ENCODE measurements at places on chromosomes 11 and 22.

GRCh38 chr11:104064034-104064630 lies 27.7 kb downstream of the DDI1 start:
- DNase-seq = no peak

DNA sequence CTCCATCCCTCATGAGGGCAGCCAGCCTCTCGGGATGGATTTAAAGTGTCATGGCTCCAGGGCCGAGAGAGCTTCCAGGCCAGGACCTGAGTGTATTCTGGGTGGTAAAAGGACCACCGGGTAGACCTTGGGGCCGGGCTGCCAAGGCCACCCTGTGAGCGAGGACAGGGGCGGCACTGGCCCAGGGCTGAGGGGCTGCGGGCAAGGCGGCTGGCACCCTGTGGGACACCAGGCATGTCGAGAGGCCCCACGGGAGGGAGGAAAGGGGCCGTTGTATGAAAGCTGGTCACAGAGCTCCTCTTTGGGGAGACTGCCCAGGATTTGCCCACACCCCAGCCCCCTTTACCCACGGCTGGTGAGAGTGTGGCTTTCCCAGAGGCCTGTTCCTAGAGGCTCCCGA lies 92.3 kb upstream of the RTL6 start:
- DNase-seq = no peak

- DNase-seq = no peak
These were observed 806 bp downstream of the ARAP1 start for GRCh38 chr11:72751116-72752087.

DNA sequence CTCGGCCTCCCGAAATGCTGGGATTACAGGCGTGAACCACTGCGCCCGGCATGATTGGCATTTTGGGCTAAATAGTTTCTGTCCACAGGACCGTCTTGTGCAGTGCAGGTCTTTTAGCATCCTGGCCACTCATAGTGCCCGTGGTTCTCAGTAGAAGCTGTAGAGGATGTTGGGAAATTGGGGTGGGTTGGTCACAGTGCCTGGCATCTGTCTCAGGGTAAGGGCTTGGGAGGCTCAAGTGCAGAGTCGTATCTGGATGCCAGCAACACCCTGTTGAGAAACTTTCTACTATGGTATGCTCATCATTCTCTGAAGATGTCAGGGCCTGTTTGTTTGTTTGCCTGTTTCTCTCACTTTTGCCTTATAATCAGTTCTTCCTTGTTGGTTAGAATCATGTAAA lies 21.9 kb downstream of the UBE2L3 start:
- no peak for DNase-seq

DNA sequence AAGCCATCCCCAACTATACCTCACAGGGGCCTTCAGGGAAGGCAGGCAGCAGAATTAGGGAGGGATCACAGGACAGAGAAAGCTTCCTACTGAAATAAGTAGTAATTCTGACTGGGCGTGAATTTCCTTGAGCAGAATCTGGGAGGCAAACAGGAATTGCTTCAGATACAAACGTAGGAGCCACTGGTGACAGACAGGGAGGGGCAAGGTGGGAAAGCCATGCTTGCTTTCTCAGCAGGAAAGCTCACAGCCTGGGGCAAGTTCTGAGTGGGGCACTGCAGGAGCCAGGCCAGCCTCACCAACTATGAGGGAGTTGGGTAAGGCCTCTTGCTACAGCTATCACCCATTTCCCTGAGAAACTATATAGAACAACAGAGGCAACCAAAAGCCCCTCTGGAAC lies 43.6 kb downstream of the ARHGAP32 start:
- DNase-seq = no peak

- no peak for DNase-seq
These were observed 17.7 kb downstream of the OR8D1 start for GRCh38 chr11:124296016-124296415.

DNA sequence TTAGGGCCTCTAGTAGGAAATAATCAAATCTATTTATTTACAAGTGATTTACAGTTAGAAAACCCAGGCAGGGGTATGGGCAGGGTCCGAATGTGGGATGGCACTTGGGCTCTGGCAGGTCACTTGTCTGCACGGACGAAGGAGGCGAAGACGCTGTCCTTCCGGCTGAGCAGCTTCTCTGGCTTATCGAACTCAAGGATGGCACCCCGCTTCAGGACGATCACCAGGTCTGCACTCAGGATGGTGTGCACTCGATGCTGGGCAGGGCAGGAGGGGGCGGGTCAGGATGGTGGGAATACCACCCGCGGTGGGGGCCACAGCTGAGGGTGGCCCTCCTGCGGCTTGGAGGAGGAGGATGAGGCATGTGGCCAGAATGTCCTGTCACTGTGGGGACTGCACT lies 4.4 kb upstream of the KCNJ11 start:
- DNase-seq = no peak

DNA sequence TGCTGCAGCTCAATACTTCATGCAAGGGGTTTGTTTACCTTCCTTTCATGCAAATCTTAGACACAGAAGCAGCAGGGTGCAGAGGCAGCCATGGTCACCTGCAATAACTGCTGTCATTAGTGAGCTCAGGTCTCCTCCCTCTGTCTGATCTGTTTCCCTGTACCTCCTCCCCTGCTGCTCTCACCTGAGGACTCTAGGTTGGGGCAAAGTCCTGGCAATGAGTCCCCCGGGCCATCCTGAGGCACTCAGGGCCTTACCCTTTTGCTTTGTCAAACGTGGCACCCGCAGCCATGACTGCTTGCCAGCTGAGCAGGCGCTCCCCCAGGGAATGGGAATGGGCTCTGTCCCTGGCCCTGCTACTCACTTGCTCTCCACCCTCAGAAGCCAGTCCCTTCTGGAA lies 3.9 kb downstream of the LRRC10B start:
- DNase-seq = no peak

DNA sequence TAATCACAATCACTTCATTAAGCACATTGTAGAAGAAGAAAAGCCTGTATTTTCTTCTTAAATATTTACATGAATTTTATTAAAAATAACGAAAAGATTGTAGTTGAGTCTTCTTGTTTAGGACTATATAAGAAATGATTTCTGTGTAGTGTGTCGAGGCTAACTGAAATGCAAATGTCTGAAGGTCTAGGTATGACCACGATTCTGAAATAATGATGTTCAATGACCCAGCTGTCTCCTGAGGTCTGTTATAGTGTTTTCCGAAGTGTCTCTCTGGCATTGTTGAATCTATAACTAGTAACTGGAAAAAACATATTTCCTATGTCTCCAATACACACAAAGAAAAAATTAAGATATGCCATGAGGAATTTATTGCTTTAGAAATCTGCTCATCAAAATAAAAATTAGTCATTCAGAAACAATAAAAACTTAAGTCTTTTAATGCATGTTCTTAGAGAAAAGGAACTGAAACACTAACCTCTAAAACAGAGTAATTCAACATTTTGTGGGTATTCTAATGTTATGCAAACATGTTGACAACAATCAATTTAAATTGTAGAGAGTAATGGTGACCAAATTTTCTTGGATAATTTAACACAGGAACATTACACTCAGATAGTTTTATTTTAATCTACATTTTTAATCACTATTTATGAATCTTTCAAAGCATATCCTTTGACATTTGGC lies 55.0 kb downstream of the CASP12 start:
- DNase-seq = no peak

DNA sequence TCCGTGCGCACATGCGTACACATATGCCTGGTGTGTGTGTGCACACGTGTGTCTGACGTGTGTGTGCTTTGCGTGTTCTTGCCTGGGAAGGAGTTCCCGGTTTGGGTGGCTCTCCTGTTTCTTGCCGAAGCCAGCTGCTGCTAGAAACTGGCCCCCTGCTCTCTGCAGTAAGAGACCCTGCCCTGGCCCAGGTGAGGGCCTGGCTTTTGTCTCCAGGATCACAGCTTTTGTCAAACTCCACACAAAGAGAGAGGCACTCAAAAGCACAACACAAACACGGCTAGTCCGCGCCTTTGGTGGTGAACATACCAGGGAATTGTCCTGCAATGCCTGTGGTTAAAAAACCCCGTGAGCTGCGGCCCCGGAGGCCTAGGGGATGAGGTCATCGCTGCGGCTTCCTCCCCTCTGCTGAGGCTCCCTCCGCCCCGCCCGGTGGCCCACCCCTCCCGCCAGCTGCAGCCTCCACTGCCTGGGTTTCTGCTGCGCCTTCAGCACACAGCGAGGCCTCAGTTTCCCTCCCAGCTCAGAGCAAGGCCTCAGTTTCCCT lies 88.9 kb downstream of the KCNQ1 start:
- peak; percentile 97 for DNase-seq

GRCh38 chr11:29318134-29318845 lies 698.5 kb downstream of the KCNA4 start:
- peak; percentile 57 for DNase-seq

DNA sequence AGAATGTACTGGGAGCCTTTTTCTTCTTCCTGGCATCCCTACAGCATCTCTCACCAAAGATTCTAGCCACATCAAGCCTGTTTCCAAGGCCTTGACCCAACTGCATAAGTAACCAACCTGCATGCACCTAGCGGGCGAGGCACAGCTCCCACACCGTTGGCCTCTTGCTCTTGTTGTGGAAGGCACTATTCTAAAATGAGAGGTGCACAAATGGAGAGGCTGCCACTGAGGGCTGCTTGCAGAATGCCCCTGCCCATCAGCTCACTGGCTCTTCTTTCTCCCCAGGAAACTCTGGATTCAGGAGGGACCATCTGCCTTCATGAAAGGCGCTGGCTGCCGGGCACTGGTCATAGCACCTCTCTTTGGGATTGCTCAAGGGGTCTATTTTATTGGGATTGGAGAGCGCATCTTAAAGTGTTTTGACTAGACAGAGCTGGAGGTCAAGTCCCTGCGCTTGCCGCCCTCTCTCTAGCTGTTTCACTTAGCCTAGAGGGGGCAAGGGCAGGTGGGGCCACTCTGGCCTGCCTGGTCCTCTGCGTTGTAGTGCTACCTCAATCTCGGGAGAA lies 26.6 kb downstream of the SLC25A18 start:
- no peak for DNase-seq
